Stimulated activated naive CD8-positive, alpha-beta T cell treated with anti-CD3 and anti-CD28 coated beads, Interleukin-15, Interleukin-2, amounts not matched to agents 100 U/mL and 50 U/mL, for 24 hours (primary cell): ENCODE measurements at places on chromosomes 7 and 10.
A peak's percentile ranks its signal among the peaks of the same experiment; 100 is the strongest.

GRCh38 chr7:151013356-151013732 is 10.9 kb downstream of the ATG9B start:
- no peak for DNase-seq

DNA sequence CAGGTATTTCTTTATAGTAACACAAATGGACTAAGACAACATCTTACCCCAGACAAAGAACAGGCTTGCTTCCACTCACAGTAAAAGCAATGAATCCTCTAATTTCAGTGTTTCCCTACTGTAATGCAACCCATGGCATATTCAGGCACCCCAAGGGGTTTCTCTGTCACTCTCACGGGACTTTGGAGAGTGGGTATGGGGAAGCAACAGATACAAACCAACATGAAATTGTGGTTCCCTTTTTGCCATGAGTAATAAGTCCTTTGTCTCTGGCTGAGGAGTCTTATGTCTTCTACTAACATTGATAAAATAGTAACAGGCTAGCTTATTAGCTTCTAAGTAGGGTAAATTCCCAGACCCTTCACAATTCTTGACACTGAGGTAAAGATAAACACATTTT is 51.4 kb upstream of the AOAH start:
- DNase-seq: no peak

- no peak for DNase-seq
Observed at GRCh38 chr7:83861-84632, 108.3 kb upstream of the FAM20C start.

- no peak for DNase-seq
Observed at GRCh38 chr10:95785942-95786669, 30.1 kb downstream of the ENTPD1 start.

GRCh38 chr10:7314170-7314569 is 96.7 kb downstream of the SFMBT2 start:
- DNase-seq: no peak

DNA sequence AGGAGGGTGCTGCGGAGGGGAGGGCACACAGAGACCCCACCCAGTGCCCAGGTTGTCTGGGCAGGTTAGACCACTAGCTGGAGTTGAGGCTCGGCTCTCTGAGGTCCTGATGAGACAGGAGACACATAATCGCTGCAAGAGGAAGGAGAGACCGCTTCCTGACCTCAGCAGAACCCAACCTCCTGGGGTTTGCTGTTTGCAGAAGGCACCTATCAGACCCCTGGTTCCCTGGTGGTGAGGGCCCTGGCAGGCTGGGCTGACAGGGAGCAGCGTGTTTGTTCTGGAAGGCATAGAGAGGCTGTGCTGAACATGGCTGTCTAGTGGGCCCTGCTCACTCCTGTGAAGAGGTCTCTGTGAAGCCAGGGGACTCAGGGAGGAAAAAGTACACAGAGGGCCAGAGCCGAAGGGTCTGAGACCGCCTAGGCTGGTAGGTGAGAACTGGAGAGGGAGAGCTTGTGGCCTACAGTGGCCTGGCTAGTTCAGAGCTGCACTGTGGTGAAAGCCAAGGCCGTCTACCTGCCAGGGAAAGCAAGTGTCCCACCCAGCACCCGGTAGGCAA is 39.4 kb upstream of the NPFFR1 start:
- peak; percentile 14 for DNase-seq

- DNase-seq: no peak
Observed at GRCh38 chr7:78169992-78170391, 371.4 kb downstream of the PHTF2 start.
